ENCODE measurements at places on chromosomes 1 and 21. TPM values are rescaled to one million over a fixed set of nuclear protein-coding genes. Genes with fewer than 3 reads are reported as not detected.

TFF3 gene
- total RNA-seq: not detected

FCRL1 gene
- 98.3 TPM for total RNA-seq

ARHGEF10L gene
- 2.4 TPM for total RNA-seq

ARHGAP30 gene
- 86.7 TPM for total RNA-seq

MANEAL gene
- 20.0 TPM for total RNA-seq

PHF13 gene
- total RNA-seq: 14.7 TPM

SPRR1A gene
- not detected for total RNA-seq

GSTM5 gene
- total RNA-seq: not detected

KLHDC9 gene
- total RNA-seq: 3.0 TPM

NAV1 gene
- 20.7 TPM for total RNA-seq

OR2T33 gene
- not detected for total RNA-seq

DUSP23 gene
- 1.5 TPM for total RNA-seq

AIRE gene
- not detected for total RNA-seq

KRTAP19-8 gene
- not detected for total RNA-seq
